ENCODE measurements at places on chromosomes 16 and 17.

DNA sequence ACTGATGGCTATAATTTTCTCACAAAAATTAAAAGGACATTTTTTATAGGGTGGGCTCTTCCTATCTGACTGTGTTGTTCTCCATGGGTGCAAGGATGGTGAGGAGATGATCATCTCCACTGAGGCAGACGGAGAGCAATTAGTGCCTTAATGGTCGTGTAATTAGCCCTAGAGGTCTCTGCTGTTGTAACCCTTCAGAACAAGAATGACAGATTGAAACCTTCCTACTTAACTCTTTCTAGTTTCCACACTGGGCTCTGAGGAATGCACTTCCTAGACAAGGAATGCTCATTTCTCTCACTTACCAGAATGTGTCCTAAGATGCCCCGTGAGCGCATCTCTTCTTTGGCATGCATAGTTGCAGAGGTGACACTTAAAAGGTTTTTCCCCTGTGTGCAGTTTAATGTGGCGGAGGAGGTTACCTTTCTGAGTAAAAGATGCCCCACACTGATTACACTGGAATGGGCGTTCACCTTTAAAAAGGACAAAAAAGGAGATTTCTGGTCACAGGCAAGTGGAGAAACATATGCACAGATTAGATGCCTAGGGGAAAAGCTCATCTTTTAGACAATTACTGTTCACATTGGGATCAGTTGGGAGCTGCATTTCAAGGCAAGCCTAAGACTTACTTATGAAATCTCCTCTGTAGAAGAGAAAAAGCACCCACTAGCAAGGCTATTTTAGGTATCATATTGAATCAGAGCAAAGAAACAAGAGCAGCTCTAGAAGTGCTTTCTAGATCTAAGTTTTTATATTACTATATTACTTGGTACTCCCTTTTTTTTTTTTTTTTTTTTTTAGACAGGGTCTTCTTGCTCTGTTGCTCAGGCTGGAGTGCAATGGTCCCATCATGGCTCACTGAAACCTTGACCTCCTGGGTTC lies 53.6 kb downstream of the GRB7 start:
- peak; percentile 83 for DNase-seq

DNA sequence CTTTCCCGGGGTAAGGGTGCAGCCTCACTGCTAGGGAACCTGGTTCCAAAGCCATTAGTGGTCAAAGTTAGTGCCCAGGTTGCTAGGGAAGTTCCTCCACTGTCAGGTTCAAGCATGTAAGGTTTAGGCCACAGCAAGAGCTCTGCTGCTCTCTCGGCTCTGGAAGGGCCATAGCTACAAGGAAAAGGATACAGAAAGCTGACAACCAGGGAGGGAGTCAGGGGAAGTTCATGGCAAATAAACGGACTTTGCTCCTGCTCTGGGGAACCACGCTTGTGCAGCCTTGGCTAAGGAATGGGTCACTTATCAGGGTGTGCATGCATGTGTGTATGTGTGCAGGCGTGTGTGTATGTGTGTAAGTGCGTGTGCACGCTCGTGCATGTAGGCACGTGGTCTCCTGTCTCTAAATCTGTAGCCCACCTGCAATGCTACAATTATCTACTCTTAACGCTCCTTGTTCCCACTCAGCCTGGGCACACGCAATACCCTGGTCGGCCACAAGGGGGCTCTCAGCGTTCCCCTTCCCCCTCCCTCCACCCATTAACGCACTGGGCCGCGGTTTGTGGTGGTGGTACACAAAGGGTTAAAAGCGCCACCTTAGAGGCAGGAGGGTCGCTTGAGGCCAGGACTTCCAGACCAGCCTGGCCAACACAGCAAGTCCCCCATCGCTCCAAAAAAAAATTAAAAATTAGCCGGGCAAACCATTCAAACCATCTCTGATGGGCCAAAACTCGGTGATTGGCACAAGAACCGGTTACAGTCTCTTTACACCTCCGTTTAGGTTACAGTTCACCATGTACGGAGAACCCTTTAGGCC lies 48.4 kb upstream of the KDM8 start:
- peak; percentile 71 for DNase-seq

DNA sequence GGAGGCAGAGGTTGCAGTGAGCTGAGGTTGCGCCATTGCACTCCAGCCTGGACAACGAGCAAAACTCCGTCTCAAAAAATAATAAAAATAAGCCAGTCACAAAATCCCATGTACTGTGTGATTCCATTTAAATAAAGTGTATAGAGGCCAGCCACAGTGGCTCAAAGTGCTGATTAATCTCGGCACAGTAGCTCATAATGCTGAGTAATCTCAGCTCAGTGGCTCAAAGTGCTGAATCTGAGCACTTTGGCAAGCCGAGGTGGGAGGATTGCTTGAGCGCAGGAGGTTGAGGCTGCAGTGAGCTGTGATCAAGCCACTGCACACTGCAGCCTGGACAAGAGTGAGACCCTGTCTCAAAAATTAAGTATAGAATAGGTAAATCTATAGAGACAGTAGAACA lies 4.9 kb downstream of the TMED6 start:
- DNase-seq, result peak; percentile 38

DNA sequence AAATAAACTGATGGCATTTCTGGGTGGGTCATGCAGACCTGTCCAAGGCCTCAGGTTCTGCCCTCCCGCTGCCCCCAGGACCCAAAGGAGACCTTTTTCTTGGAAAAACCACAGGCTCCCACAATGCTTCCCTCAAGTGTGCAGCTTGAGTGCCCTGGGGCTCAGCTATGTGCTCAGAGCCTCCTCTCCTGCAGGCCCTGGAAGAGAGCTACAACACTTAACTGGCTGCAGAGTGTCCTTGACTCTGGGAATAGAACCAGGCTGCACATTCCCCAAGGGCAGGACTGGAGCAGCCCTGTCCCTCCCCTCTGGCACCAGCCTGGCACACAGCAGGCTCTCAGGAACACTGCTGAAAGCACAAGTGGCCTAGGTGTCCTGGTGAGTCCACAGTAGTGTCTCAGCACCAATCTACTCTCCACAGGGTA lies 4.8 kb upstream of the SREBF1 start:
- DNase-seq, result no peak

DNA sequence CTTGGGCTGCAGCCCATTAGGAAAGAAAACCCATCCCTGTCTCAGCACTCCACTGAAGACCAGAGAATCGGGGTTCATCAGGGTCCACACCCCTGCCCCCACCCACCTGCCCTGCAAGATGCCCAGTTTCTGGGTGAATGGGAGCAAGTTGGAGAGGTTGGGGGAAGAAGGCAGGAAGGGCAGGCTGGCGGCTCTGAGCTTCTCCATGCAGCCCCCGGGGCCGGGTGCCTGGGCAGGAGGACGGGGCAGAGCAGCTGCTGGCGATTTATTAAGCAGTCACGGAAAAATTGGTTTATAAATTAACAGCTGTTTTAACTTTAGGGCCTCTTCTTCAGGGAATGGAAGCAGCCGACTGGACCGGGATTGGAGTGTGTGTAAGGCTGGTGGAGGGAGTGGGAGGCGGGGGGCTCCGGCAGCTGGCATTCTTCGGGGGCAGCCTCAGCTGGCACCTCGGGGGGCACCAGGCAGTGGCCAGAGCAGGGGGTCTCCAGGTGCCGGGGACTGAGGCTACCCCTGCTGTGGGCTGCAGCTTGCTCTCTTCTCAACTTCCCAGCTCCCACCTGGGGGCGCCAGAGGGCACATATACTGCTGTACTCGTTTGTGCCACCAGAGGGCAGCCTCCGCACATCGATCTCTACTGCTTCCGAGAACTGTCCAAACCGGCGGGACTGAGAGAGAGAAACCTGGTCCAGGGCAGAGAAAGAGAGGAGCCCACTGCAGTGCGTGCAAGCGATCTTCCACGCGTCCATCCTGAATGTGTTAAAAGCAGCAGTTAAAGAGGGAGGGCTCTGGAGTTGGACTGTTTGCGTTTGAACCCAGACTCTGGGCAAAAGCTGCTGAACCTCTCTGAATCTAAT lies 5.0 kb upstream of the PPP1R1B start:
- DNase-seq, result peak; percentile 90

GRCh38 chr17:69390795-69391501 lies 23.5 kb upstream of the MAP2K6 start:
- no peak for DNase-seq

- DNase-seq, result peak; percentile 59
These were observed 630 bp downstream of the GRB2 start for GRCh38 chr17:75404731-75405364.

- peak; percentile 92 for DNase-seq
These were observed 48.4 kb downstream of the RNF157 start for GRCh38 chr17:76191896-76192295.

DNA sequence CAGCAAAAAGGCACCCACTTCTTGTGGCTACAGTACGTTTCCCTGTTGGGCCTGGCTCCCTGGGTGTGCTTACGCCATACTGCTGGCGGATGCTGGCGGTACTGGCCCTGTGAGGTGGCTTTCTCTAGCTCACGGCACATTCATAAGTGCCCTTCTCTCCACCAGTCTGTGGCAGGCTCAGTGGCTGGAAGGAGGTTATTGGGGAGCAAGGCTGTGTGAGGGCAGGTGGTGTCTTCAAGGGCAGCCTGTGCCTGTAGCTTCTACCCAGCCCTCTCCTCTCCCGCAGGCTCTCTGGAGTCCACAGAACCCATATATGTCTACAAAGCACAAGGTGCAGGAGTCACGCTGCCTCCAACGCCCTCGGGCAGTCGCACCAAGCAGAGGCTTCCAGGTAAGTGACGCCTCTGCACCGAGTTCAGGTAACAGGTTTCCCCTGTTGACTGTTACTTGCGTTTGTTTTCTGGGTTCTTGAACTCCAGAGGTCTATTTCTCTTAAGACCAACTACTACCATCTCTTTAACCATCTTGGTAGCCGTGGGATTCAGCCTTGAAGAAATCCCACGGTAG lies 20.6 kb downstream of the NTAN1 start:
- no peak for DNase-seq

GRCh38 chr17:1452836-1453235 lies 3.2 kb downstream of the CRK start:
- DNase-seq, result no peak

GRCh38 chr16:78755751-78756661 lies 656.6 kb downstream of the WWOX start:
- DNase-seq, result no peak

DNA sequence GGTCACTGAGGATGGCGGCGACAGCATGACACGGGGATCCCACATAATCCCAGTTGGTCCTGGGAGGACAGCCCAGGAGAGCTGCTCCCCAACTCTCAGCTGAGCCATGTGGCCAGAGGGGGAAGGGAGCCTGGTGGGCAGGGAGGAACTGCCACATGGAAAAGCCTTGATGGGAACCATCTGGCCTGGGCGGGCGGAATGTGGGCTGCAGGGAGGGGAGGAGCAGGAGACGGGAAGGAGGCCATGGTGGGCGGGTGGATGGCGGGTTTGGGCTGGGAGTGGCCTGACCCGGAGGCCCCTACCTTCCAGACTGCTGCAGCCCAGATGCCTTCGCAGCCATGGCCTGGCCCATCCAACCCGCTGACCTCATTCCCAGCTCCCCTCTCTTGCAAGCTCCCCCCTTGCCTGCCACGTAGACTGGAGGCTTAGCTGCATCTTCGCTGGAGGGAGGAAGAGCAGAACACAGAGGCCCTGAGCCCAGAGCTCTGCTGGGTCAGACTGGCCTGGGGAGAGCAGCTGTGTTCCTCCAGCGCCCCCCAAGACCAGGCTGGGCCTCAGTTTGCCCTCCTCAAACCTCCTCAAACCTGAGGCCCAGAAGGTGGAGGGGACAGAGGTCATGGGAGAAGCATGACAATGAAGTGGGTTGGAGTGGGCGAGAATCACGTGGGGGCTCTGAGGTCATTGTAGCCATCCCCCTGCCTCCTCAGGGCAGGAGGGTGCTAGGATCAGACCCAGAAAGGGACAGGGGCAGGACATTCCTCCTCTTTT lies 8.2 kb upstream of the COL1A1 start:
- no peak for DNase-seq

DNA sequence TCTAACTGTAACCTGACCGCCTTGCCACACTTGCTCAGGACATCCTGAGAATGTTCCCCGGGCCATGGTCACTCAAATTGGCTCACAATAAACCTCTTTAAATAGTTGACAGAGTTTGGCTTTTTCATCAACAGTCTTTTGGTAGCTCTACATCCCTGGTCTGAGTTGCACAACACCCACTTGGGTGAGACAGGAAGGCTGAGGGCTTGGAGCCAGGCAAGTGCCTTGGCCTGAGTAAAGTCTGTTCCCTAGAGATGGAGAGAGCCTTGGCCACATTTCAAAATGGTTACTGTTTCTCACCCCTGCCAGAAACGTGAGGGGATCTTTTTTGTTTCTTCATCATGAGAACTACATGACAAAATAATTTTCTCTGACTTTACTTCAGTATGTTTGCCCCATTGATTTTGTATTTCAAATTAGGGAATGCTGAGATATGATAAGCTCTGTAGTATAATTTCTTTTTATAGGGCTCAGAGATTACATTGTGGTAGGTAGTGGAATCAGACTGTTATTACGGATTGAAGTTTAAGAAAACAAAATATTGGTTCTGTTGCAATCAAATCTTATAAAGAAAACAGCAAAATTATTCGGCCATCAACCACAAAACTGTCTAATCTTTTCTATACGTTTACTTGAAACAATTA lies 53.9 kb upstream of the NETO2 start:
- no peak for DNase-seq

- DNase-seq, result no peak
These were observed 3.3 kb downstream of the TOX3 start for GRCh38 chr16:52543654-52544053.

DNA sequence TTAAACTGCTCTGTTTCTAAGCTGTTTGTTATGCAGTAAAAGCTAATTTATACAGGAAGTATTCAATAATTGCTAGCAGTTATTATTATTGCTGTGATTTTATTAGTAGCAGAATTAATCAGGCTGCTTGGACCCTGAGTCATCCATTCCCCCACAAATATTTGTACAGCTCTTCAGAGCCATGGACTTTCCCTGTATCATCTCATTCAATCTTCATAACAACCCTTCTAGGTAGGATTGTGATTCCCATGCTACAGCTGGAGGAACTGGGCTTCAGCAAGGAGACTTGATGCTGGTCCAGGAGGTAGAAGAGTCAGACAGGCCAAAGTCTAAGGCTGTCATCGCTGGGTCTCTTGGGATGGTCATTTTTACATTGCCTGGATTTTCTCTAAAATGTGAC lies 208.3 kb downstream of the C16orf95 start:
- no peak for DNase-seq

- DNase-seq, result no peak
These were observed 19.2 kb upstream of the SMIM5 start for GRCh38 chr17:75614006-75614405.

DNA sequence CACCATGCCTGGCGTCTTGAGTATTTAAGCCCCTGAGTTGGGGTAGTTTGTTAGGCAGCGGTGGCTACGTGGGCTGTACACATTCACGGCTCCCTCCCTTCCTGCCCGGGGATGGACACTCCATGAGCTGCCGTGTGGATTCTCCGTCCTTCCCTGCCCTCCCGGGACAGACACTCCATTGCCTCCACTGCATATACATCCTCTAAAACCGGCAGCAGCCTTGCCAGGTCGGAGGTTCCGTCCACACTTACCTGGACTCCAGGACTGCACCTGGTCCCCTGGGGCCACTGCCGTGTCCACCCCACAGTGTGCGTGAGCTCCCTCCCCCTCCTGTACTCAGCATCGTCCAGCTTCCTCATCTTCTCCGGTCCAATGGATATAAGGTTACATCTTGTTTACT lies 3.5 kb upstream of the SPATA2L start:
- no peak for DNase-seq

All from activated CD4-positive, alpha-beta T cell treated with anti-CD3 and anti-CD28 coated beads, Interleukin-10, Interleukin-2, amounts not matched to agents 100 ng/mL and 50 ng/mL, durations not matched to agents 16 hours and 8 hours (primary cell).